ENCODE measurements at places on chromosomes 3 and 15.

DNA sequence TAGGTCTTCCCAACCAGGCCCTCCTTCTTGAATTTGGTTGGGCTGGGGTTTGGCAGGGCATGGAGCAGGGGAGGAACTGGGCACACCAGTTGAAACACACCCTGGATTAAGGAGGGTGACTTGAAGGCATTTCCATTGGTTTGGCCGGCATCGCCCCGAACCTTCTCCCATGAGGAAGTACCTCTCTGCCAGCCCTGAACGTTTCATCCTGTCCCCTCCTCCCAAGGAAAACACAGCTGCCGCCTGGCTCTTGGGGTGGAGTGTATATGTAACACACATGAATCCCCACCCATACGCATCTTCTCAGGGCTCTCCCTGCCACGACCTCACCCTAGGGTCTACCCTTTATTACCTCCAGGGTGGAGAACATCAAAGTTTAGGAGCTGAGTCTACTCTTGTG, 14.6 kb downstream of the UBAP1L start:
- no peak for DNase-seq

DNA sequence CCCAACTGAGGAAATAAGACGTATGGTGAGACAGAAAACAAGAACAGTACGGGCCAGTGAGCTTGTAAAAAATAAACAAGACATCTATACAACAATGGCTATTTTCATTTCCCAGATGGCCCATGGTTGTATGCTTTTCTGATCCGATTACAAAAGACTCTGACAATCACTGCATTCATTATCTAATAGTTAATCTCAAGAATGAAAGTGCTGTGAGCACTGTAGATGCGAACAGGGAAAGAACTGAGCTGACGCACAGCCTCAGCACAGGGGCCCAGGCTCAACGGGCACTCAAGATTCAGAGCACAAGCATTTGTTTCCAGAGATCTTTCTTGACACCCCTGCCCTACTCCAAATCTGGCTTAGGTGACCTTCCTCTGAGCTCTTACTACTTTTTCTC, 6.9 kb downstream of the MTMR10 start:
- DNase-seq, result no peak

GRCh38 chr15:20353966-20354883, 187.4 kb downstream of the GOLGA6L6 start:
- DNase-seq, result no peak

GRCh38 chr3:114033721-114034120, 22.6 kb downstream of the CCDC191 start:
- no peak for DNase-seq

DNA sequence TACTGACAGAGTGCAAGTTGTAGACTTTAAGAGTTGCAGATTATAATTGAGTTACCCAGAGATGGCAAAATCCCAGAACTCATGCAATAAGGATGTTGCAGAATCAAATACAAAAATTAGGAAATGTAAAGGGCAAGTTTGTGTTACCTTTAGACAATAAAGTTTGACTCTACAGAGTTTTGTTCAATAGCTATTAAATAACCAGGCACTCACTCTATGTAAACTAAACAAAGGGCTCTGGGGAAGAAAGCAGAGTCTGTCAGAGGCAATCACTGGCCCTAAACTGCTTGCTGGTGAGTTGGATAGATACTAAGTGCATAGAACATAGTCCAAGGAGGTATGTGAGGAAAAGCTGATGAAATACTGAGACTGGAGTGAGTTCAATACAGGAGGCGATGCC, 40.0 kb upstream of the PLCL2 start:
- DNase-seq, result no peak

- DNase-seq, result no peak
Measured at GRCh38 chr15:76245072-76245610, 66.1 kb downstream of the ETFA start.

DNA sequence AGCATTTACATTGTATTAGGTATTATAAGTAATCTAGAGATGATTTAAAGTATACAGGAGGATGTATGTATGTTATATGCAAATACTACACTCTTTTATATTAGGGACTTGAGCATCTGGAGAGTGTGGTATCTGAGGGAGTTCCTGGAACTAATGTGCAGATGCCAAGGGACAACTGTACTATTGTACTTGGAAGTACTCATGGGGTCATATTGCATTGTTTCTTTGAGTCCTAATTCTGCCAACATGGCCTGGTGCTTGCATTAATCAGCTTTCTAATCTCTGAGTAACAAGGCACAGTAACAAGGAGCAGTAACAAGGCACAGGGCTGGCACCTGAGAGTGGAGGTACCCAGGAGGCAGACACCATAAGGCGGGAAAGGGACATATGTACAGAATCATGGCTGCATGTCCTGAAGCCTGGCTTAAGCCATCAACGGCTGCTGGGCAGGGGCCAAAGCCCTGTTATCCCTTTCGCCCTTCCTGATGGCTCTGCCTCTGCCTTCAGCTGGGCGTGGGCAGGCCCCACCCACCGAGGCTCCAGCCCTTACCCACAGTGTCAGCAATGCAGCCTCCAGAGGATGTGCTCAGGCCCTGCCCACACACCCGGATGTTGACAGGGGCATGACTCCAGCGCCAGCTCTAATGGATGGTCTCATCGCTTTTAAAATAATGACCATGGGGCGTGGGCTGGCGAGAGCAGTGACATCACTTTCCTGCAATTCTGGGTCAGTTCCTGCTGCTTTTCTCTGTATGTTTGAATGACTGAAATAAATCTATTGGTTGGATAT, 22.9 kb downstream of the CEMIP start:
- DNase-seq, result no peak

GRCh38 chr15:45588219-45588875, 1.2 kb downstream of the BLOC1S6 start:
- no peak for DNase-seq

GRCh38 chr3:4359805-4360502, 56.8 kb downstream of the SETMAR start:
- DNase-seq, result no peak

DNA sequence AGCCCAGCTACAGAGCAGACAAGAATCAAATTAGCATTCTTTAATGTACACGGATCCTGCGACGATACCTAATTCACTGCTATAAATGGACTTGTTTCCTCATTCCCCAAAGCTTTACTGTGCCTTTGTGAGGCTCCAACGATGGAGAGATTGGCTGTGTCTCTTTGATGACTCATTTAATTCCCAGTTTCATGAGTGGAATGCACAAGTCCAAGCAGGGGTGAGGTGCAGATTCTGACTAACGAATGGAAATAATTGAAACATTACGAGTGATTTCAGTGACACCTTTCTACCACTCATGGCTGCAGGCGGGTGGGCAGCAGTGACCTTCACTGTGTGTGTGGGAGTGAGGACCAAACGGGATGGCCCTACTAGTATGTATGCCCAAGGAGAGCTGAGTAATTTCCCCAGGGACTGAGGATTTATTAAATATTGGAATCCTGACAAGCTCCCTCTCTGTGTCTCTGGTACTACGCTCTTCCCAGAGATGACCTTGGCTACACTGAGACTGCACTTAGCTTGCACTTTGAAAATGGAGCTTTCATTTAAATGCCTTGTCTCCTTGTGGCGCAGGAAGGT, 156.7 kb downstream of the CACNA2D3 start:
- DNase-seq, result no peak

GRCh38 chr3:30666572-30667279, 60.3 kb downstream of the TGFBR2 start:
- DNase-seq, result no peak

- no peak for DNase-seq
Measured at GRCh38 chr15:25673972-25674371, 189.2 kb downstream of the ATP10A start.

GRCh38 chr3:152235709-152236298, 32.9 kb upstream of the MBNL1 start:
- DNase-seq, result no peak

- no peak for DNase-seq
Measured at GRCh38 chr3:187783098-187783497, 37.8 kb upstream of the BCL6 start.

DNA sequence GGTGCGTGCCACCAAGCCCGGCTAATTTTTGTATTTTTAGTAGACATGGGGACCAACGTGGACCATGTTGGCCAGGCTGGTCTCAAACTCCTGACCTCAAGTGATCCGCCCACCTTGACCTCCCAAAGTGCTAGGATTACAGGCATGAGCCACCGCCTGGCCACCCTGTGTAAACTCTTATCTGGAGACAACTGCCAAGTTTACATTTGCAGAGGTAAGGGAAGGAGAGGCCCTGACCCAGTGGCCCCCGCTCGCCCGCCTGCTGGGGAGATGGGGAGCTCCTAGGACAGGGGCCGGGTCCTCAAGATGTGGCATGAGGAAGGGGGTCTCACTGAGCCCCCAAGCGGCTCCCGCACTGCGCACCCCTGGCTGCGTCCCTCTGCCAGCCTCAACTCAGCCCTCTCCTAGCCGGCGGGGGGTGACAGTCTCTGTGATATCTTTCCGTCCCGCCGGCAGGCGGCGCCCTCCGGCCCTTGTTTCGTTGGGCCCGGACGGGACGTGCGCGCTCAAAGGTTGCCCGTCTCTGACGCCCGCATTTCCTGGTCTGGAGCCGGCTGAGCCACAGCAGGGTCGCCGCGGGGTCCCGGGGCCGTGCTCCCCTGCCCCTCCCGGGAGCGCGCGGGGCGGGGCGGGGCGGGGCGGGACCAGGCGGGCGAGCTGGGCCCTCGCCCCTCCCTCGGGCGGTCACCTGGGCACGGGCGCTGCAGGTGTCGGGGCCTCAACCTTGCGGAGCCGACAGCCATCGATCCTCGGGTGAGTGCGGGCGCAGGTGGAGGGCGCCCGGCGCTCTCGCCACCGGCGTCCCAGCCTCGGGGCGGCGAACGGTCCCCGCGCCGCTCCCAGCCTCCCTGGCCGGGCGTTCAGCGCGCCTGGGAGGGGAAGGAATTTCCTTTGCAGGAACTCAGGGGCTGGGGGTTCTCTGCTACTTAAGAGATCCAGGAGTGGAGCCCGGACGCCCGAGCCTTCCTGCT, at the start of gene GPR160:
Gene GPR160 (plus strand): TSS at position 533 of the 971 bp plus-strand sequence. CDS start 45,978 bp downstream, outside the sequence.
- DNase-seq, result peak; percentile 57

DNA sequence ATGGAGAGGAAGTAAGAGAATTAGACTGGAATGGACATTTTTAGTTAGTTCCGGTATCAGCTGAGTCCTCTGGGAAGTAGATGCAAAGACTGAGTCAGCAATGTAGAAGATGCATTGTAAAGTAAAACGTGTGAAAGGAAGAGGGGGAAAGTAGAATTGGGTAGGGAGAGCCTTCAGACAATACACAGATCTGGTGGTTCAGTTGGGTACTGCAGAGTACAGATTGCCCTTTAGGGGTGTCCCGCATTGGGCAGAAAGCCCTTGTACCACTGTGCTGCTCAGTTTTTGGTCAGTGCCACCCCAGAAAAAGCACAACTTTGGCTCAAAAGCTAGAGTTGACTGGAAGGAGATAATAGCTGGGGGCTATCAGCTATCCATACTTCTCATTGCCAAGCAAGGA, 247.4 kb downstream of the KBTBD8 start:
- no peak for DNase-seq

GRCh38 chr3:174533286-174533685, 325.8 kb upstream of the NAALADL2 start:
- no peak for DNase-seq

GRCh38 chr3:174220775-174221554, 638.2 kb upstream of the NAALADL2 start:
- DNase-seq, result no peak

DNA sequence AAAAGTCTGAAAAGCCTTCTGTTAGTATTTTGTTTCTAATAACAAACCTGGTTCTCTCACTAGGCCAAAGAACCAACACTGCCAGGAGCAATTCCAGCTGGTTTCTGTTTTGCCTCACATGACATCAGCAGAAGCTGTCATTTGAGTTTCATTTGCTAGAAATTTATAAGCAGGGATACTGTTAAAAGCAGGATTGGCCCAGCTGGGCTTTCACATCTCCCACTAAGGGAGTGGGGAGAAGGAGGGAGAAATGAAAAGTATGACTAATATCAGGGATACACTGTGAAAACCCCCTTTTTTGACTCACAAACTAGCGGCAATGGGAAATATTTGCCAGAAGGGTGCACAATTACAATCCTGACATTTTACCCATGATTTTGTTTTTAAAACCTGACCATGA, 5.3 kb downstream of the CCDC80 start:
- no peak for DNase-seq

- DNase-seq, result no peak
Measured at GRCh38 chr3:13865581-13865980, 14.3 kb downstream of the WNT7A start.

DNA sequence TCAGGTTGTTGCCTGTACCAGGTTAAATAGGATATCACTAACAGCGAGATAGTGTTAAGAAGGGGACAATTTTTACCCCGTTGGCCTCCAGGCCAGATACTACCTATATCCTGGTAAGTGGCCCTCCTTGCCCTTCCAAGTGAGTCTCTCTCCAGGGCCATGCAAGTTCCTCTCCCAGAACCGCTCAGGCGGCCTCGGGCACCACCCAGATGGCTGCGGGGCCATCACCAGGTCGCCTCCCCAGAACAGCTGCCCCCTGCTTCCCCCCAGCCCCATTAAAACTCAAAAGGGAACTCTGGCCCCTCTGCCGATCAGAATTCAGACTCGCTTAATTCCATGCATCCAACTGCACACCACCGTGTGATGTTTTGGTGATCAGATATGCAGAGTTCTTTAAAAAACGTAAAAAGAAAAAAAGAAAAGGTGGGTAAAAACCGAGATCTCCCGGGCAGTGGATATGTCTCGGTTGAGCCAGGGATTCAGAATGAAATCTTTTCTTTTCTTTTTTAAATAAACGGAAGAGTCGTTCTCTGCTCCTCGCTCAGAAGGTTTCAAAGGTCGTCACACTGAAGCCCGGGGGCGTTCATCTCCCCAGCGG, 1.9 kb upstream of the TRIM71 start:
- DNase-seq, result no peak

DNA sequence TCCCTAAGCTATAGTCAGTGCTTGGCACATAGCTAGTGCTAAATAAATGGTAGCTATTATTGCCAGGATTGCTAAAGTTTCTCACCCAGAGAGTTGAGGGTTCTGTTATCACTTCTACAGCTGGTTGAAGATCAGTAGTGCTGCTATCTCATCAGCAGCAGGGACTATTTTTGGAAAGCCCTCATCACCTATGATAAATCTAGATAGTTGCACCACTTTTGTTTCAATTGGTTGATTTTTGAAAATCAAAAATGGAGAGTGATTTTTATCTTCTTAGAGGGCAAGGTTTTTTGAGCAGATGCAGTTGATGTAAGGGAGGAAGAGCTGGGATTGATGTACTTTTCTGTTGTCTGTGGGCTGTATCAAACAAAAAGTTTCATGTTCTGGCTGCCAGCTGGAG, 101.6 kb downstream of the ST6GAL1 start:
- DNase-seq, result no peak

DNA sequence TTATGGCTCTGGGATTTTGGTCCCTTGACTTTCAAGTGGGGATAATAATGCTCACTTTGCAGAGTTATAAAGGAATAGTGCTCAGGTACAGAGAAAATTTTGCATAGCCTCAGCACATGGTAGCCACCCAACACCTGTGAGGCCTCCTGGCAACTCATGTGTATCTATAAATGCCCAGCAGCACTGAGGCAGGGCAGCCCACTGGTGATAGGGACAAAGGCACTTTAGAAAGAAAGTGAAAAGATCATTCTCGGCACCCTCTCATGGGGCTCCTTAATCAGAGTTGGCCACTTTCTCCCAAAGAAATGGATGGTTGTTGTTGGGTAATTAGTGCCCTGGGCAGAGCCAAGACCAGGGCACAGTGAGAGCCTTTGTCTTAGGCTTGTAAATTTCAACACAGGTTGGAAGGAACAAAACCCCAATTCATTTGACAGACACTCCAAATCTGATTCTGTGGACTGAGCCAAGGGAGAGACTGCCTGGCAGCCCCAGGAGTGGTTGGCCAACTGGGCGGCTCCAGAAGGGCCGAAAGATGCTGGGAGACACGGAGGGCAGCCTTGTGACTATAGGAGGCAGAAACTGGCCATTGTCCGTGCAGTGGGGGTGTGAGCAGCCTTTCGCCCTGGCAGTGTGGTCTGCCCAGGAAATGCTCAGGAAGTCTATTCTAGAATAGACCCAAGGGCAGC, 213.2 kb upstream of the RGMA start:
- no peak for DNase-seq
